ENCODE measurements at places on chromosomes 11 and 22. TPM values are rescaled to one million over a fixed set of nuclear protein-coding genes. Genes with fewer than 3 reads are reported as not detected.

The KRTAP5-1 gene
- total RNA-seq, result not detected

DNA sequence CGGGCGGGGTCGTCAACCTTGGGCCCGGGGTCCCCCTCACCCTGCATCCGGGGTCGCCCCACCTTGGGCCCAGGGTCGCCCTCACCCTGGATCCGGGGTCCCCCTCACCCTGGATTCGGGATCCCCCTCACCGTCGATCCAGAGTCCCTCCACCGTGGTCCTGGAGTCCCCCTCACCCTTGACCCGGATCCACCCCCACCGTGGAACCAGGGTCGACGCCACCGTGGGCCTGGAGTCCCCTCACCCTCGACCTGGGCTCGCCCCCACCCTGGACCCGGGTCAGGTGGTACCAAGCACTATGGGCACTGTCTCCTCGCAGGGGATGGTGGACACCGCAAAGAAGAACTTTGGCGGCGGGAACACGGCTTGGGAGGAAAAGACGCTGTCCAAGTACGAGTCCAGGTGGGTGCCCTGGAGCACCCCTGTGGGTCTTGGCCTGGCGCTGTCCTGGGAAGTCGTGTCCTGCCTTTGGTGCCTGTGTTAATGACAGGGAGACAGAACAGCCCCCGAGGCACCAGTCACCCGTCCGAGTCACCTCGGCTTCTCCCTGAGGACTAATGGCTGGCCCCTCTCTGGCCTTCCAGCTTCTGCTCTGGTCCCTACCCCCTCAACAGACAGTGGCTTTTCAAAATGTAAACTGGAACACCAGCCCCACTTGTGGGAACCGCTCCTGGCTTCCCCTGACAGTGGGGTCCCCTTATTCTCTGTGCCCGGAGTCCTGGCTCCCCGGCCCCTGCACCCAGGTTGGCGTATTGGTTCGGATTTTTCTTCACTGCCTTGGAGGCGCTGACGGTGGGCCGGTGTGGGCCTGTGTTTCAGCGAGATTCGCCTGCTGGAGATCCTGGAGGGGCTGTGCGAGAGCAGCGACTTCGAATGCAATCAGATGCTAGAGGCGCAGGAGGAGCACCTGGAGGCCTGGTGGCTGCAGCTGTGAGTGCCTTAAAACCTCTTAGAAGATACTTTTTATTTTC lies 762 bp downstream of the CRELD2 start:
- no peak for DNase-seq

The PHRF1 gene
- 23.9 TPM for total RNA-seq

- DNase-seq, result no peak
These were observed 216.7 kb upstream of the SORL1-AS1 start for GRCh38 chr11:121669422-121669821.

DNA sequence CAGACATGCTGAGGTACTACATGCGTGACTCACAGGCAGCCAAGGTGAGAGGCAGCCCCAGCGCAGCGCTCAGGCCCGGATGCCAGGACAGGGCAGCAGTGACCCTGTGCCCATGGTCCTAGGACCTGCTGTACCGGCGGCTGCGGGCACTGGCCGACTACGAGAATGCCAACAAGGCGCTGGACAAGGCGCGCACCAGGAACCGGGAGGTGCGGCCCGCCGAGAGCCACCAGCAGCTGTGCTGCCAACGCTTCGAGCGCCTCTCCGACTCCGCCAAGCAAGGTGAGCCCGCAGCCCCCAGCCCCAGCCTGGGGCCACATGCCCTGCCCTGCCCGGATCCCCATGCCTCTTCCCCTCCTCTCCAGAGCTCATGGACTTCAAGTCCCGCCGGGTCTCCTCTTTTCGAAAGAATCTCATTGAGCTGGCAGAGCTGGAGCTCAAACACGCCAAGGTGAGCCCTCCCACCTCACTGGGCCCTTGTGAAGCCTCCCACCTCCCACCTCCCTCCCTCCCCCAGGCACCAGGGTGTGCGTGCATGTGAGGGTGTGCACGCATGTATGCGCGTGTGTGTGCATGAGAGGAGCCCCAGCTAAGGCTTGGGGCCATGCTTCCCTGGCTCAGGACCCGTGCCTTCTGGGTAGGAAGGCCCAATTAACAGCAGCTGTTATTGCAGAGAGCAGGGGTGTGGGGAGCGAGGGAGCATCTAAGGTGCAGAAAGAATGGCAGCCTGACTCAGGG lies 5.3 kb downstream of the CFL1 start:
- no peak for DNase-seq

DNA sequence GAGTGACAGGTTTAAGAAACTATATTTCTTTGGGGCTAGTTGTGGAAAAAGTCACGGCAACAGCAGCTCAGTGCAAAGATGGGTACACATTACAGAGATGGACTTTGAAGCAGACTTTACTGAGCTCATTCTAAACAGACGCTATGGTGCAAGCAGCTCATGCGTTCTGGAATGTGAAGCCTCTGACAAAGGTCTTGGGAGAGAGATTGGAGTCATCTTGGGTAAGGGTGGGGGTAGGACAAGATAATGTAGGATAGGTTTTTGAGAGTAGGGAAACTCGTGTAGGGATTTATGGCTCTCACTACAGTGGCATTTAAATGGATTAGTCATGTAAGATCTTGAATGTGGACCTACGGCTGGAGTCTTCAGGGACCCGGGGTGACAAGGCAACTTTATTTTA lies 36.2 kb upstream of the CLMP start:
- no peak for DNase-seq

DNA sequence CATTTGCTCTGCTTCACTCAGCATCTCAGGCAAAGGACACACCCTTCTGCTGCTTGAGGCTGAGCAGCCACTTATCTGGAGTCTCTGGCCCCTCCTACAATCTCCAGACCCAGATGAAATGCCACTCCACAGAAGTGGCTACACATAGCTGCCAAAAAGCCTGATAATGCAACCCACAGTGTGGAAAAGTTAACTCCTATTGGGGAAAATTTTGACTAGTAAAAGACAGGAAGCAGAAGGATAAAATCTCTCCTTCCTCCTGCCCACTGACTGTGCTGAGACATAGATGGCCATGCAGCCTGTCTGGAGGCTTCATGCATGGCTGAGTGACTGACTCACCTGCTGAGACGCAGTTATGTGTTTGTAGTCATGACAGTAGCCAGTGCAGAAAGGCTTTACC lies 92.3 kb upstream of the TEAD1 start:
- DNase-seq, result no peak

DNA sequence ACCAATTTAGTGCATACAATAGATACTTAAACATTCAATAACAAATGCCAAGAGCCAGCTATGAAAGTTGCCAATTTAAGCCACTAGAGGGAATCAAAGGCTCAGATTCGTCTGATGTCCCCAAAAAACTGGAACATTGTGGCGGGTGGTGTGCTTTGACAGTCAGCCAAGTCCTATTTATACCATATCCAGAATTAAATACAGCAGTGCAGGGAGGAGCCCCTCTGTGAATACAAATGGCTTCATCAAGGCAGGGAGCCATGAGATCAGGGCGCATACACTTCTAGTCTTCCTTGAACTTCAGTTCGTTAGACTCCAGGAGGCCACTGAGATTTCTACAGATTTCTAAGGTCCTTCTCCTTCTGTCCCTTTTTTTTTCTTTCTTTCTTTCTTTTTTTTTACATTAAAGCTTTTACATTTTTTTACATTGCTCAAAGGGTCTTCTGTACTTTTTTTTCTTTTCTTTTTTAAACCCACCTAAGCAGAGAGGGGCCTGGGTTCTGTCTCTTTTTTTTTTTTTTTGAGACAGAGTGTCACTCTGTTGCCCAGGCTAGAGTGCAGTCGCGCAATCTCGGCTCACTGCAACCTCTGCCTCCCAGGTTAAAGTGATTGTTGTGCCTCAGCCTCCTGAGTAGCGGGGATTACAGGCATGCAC lies 41.5 kb upstream of the HSPA8 start:
- peak; percentile 87 for DNase-seq

The SLC35E4 gene
- 3.8 TPM for total RNA-seq

GRCh38 chr11:35688023-35688422 lies 25.4 kb downstream of the TRIM44 start:
- no peak for DNase-seq

GRCh38 chr11:32081901-32082300 lies 9.0 kb upstream of the RCN1 start:
- no peak for DNase-seq

DNA sequence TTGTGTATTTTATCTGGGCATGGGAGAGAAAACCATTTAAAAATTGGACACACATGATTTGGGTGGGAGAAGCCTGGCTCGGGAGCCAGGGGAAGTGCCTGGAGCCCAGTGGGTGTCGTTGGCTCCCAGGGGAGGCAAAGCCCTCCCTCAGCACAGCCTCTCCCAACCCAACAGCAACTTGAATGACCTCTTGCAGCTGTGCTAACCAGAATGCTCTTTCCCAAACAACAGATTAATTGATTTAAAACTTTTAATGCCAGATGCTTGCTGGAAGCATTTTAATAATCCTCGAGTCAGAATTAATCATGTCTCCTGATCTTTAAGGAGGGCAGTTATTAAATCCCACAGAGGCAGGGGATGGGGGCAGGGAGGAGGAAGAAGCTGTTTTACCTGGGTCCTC lies 401.6 kb downstream of the BUD13 start:
- no peak for DNase-seq

DNA sequence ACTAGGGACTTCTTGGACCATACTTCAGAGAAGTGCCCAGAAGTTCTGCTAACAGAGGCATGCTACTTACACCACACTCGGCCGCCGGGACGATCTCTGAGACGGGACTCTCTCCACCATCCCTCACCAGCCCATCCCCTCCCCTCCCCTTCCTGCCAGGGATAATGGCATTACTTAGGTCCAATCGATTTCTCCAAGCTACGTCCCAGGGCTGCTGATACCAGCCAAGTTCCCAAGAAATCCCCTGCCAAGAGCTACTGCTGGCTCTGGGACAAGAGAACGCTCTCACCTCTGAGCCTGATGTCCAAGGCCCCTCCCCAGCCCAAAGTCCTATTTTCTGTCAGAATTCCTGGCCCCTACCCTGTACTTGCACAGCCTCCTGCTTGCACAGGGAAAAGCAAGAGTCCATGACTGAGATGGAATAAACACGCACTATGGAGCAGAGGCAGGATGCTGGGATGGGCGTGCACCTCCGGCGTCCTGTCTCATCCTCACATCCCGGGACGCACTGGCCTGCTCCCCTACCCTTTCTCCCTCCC lies 42.7 kb downstream of the GDPD5 start:
- DNase-seq, result no peak

GRCh38 chr11:2889362-2890273 lies 4.0 kb upstream of the CDKN1C start:
- no peak for DNase-seq

The FCHSD2 gene
- total RNA-seq, result 48.7 TPM

DNA sequence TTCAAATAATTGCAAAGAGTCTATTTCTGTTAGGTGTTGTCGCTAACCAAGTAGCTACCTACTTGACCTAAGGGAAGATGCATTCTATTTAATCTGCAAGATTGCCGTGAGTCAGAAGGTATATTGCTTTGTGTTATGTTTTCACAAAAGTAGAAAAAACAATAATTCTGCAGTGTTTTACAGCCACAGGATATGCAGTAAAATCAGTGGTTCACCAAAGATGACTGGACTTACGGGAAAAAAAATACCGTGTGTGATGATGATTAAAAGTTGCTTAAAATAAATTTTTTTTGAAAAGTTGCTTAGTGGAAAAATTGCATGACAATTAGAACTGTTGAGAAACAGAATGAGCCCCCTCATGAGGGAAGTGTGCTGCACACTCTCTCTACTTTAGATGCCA lies 209.1 kb downstream of the DDX10 start:
- no peak for DNase-seq

DNA sequence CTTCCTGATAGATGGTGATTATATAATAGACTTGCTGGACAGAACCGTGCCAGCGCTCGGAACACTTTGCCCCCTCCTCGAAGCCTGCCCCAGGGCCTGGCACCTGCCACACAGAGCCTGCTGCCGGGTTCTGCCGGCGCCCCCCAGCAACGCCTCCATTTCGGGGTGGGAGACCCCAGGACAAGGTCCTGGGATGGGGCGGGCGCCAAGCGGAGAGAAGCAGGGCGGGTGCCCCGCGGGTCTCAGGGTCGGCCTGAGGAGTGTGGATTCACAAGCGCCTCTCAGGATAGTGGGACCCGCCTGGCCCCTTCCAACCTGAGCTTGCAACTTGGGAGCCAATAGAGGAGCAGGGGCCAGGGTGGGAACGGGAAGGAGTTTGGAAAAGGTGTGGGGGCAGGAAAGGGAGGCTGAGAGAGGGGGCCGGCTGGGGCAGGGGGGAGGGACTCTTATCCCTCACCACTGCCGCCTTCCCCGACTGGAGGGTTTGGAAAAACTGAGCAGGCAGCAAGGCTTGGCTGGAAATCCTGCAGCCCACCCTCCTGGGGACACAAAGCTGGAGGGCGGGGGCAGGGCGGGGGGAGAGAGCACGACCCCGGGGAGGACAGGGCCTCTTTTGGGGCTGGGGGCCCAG lies 3.3 kb upstream of the BCL9L start:
- peak; percentile 85 for DNase-seq

DNA sequence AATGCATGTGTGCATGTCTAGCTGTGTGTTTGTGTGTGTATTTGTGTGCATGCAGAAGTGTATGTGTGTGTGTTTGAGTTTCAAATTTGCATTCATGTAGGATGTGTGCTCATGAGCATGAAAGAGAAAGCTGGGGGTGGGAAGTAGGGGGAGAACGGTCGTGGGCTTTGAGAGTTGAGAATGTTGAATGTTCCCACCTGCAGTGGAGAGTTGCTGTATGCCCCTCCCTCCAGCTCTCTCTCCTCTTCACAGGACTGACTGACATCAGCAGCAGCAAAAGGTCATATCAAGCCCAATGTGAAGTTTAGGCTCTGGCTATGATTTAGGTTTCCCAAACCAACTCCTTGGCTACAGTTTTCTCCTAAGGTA lies 63.8 kb upstream of the RRAS2 start:
- DNase-seq, result no peak

- no peak for DNase-seq
These were observed 28.6 kb downstream of the GNAZ start for GRCh38 chr22:23098718-23099530.

The DCHS1 gene
- 18.9 TPM for total RNA-seq

The CTNND1 gene
- 217 TPM for total RNA-seq

- DNase-seq, result peak; percentile 71
These were observed 35.1 kb downstream of the FBLN1 start for GRCh38 chr22:45537734-45538181.

The TNNI2 gene
- total RNA-seq, result 3.4 TPM

GRCh38 chr11:70313945-70314344 lies 43.5 kb downstream of the PPFIA1 start:
- no peak for DNase-seq

DNA sequence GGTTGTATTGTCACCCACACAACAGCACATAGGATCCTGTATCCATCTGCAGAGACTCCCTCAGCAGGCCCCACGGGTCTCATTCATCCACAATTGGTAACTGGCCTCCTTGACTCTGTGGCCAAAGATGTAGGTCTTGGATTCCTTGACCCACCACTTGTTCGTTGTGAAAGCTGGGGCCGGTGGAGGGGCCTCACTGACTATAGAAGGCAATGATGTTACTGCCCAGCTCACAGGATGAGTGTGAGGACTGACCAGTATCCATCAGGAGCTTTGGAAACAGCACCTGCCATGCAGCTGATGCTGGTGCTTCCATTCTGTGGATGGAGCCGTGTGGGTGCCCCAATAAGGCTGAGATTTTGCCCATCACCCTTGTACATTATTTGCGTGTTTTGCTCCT lies 615.7 kb downstream of the BRD1 start:
- no peak for DNase-seq
